ENCODE measurements at places on chromosomes 13 and 19.

DNA sequence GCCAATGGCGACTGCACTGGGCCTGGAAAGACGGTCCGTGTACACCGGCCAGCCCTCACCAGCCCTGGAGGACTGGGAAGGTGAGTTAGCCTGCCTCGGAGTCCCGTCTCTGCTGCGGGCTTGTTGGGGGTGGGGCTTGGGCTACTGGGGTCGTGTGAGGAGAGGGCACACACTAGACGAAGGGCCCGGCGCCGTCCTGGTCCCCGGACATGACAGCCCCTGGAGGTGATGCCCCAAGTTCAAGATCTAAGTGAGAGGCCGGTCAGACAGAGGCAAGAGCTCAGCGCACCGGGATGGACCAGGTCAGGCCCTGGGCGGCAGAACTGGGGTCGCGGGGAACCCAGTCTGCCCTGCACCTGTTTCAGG lies 1.6 kb downstream of the CILP2 start:
- DNase-seq: no peak

DNA sequence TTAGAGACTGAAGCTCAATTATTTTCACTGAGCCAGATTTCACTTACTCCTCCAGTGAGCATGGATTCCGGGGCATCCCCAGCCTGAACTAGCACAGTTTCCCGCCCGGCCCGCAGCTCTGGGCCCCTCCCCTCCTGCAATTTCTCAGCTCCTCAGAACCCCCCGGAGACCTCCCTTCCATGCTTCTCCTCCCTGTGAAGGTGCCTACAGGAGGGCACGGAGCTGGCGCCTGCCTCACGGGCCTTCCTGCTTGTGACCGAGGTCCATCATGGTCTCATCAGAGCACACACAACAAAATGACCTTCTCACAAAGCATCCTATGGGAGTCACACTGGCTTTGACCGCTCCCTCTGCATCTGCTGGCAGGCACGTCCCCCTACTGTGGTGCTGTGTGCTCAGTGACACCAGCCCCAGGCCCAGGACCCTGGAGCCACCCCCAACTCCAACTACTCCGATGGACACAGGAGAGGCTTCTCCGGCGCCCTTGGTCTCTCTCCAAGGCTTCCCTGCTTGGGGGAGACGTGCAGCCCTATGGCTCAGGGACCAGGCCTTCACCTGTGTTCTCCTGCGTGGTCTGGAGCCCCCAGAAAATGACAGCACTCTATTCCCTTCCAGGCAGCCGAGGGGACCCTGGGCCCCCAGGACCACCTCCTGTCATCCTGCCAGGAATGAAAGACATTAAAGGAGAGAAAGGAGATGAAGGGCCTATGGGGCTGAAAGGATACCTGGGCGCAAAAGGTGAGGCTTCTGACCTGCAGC lies 77.1 kb downstream of the RAB20 start:
- DNase-seq: no peak

DNA sequence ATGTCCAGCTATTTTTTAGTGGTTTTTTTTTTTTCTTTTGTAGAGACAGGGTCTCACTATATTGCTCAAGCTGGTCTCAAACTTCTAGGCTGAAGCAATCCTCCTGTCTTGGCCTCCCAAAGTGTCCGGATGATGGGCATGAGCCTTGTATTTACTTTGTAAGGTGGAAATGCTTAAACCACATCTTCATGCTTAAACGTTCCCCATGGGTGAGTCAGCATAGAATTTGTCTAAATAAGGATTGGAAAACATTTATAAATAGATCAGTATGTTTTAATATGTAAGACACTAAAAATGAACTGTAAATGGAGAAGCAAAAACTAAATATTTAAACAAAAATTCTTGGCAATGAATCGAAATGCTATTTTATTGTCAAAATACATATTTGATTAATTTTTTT lies 698.0 kb downstream of the PCDH9 start:
- no peak for DNase-seq

- no peak for DNase-seq
Observed at GRCh38 chr19:16579381-16579780, 7.2 kb upstream of the SLC35E1 start.

DNA sequence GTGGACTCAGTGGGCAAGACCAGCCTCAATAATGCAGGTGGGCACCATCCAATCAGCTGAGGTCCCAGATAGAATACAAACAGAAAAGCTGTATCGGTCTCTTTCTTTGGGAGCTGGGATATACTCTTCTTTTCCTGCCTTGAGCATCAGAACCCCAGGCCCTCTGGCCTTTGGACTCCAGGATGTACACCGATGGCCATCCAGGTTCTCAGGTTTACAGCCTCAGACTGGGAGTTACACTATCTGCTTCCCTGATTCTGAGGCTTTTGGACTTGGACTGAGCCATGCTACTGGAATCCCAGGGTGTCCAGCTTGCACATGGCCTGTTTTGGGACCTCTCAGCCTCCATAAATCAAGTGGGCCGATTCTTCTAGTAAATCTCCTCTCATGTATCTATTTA lies 27.6 kb upstream of the USP12 start:
- DNase-seq: no peak

DNA sequence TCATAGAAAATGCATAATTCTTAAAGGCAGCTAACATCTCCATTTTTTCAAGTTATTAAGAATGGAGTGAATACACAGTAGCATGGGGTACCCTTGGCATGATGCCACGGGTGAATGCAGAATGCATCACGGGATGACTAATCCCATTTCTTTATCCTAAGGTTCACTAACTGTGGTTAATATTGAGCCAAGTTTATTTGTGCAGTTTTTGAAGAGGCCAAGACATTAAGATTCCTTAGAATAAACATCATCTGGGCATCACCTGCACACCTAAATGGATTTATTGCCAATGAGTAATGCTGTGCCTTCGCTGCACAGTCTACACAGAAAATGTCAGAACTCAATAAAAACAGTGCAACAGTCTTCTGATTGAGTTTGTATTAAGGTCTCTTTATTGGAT lies 333.1 kb downstream of the GPC6 start:
- DNase-seq: peak; percentile 76

All from Daoy (cell line).